Activated CD4-positive, alpha-beta T cell treated with anti-CD3 and anti-CD28 coated beads, Interleukin-2, Interleukin-4, amounts not matched to agents 100 ng/mL and 50 ng/mL, durations not matched to agents 16 hours and 8 hours (primary cell): ENCODE measurements at places on chromosomes 7 and 10.

DNA sequence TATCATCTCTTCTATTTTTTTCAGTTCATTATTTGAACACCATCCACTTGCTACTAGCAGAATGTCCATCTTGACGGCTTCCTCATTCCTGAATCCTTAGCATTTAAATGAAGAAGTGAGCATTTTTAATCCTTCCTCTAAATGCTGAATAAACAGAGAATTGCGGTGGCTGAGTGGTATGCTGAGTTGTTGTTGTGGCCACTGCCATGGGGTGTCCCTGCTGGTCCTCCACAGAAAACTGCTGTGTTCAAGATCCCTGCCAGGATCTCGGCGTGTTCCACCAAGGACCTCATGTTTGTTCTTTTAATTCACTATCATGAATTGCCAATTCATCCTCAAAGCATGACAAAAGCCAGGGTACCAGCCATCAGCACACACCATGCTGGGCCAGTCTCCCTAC, 48.9 kb upstream of the HABP2 start:
- no peak for DNase-seq

DNA sequence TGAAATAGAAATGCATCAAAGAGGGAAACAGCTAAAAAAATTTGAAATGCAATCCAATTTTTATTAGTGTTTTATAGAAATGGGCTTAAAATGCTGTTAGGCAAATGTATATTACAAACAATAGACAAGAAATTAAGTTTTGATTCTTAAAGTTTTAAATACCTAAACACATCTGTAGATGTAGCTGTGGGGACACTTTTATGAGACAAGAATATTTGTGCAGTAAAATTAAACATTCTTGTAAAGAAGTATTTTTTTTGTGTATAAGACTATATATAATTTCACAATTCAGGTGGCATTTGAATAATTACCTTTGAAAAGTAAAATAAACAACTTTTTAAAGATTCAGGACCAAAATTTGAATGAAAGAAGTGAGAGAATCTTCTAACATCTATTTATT, 1015.9 kb downstream of the REEP3 start:
- DNase-seq, result no peak

- DNase-seq, result peak; percentile 32
These were observed 27.8 kb downstream of the STN1 start for GRCh38 chr10:103890194-103890658.

- no peak for DNase-seq
These were observed 86.1 kb downstream of the RGS10 start for GRCh38 chr10:119456435-119456810.

- DNase-seq, result peak; percentile 25
These were observed 40.8 kb upstream of the CTBP2 start for GRCh38 chr10:125201108-125201524.

GRCh38 chr7:108077709-108078108, 52.5 kb downstream of the LAMB4 start:
- no peak for DNase-seq
